Cardiac fibroblast (primary cell): ENCODE measurements at places on chromosomes 2 and 18.

GRCh38 chr2:6769346-6769745 is 96.4 kb downstream of the CMPK2 start:
- no peak for DNase-seq

DNA sequence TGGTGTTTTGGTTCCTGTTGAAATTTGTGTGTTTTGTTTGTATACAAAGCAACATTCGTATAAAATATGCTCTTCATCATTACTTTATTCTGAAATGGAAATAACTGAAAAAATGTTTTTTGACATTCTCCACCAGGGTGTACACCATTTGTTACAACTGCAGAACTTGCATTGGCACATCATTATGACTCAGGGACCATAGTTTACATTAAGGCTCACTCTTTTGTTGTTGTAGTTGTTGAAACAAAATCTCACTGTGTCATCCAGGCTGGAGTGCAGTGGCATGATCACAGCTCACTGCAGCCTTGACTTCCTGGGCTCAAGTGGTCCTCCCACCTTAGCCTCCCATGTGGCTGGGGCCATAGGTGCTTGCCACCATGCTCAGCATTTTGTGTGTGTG is 676.6 kb downstream of the TDRD15 start:
- DNase-seq: peak; percentile 31

- no peak for DNase-seq
Observed at GRCh38 chr2:44663471-44664073, 277.9 kb upstream of the SIX3 start.

- DNase-seq: no peak
Observed at GRCh38 chr2:126907671-126908070, 9.0 kb downstream of the TEX51 start.

DNA sequence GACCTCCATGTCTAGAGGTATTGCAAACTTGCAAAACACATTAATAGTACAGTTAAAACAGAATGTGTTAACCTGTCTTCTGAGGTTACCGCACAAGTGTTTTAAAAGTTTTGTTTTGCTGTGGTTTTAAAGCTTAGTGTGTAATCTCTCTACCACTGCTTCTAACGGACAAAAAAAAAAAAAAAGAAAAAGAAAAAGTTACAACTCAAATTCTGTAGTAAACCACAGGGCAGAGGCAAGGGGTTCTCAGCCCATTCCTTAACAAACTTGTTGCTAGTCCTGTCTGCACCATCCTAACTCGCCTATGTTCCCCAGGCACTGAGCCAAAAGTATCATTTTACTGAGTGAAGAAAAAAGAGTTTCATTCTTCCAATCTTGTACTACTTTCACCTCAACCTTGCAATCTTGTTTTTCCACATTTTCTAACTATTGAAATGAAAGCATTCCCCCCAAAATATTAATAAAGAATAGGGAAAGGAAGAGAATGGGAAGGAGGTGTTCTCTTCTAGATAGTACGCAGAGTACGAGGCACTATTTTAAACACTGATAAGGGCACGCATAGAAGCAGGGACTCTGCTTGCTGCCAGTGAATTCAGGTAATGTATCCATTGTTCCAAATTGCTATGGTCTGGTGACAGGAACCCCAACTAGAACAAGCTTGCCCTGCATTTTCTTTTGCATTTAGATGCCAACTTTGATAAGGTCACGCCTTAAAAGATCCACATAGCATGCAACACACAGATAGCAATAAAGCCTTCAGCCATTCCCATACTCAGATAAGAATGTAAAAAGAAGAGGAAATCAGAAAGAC is 47.1 kb downstream of the IKZF2 start:
- peak; percentile 74 for DNase-seq

DNA sequence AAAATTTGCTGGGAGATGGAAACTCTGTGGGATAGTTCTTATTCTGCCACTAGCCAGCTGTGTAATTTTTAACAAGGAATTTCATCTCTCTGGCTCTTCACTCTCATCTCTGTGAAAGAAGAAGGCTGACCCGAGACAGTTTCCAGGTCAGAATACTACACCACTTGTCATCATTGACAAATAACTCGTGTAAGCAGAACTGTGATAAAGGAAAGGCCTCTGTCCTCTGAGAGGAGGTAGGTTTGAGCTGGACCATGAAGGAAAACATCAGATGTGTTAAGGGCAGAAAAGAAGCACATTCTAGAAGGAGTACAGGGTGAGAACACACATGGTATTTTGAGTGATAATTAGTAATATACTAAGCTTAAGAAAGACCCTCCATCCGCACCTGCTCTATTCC is 211.4 kb upstream of the DDX18 start:
- DNase-seq: no peak
